ENCODE measurements at places on chromosomes 12 and 14.
A peak's percentile ranks its signal among the peaks of the same experiment; 100 is the strongest.

GRCh38 chr12:65620046-65620445 is 204.2 kb upstream of the HMGA2 start:
- no peak for DNase-seq

DNA sequence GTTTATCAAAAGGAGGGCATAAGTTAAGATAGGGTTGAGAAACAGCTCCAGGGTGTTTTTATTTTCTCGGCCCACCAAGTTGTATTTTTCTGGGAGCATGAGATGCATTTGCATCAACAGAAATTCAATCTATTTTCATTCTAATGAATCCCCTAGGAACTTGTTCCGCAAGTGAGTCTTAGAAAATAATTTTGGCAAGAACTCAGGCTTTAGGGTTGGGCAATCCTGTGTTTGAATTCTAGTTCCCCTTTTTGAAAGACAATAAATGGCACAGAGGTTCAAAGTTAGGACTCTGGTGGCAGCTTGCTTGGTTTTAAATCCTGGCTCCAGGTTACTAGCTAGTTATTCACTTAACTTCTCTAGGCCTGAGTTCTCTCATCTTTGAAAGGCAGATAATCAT is 23.7 kb downstream of the SLC5A8 start:
- peak; percentile 1 for DNase-seq

DNA sequence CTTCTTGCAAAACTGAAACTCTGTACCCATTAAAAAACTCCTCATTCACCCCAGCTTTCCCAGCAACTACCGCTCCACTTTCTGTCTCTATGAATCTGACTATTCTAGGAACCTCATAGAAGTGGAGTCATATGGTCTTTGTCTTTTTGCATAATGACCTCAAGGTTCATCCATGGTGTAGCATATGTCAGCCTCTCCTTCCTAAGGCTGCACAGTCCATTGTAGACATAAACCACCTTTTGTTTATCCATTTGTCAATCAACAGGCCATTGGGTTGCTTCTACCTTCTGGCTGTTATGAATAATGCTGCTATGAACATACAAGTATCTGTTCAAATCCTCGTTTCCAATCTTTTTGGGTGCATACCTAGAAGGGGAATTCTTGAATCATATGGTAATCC is 21.1 kb downstream of the NT5DC3 start:
- DNase-seq = no peak

DNA sequence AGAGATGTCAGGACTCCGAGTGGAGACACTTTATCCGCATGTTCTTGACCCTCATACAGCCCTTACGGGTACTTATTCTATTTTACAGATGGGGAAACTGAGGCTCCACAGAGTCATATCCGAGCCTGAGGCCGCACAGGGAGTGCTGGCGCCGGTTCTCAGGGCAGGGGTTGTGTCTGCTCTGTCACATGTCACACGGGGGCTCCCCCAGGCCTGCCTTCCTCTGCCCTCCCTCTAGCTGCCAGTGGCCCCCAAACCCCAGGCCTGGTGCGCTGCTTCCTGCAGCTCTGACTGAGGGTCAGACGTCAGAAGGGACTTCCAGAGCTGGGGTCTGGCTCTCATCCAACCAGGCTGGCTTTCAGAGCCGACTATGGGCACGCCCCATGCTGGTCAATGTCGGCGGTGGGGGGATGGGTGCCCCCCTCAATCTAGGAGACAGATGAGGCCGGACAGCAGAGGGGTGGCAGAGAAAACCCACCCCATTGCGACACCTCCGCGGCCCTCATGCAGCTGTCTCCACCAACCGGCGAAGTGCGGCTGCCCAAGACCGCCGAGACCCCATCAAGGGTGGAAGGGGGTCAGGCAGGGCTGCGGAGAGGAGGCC is 811 bp upstream of the INF2 start:
- DNase-seq = no peak

GRCh38 chr12:112848972-112849371 is 57.4 kb downstream of the RPH3A start:
- DNase-seq = no peak

- DNase-seq = no peak
These were observed 343.1 kb downstream of the CCER1 start for GRCh38 chr12:90611891-90612290.
